Ovary (tissue), 10 donors: ENCODE measurements at places on chromosomes 12 and 14. TPM values are rescaled to one million over a fixed set of nuclear protein-coding genes. Genes with fewer than 3 reads are reported as not detected.

SLC10A1 gene
- polyA plus RNA-seq = not detected

DNA sequence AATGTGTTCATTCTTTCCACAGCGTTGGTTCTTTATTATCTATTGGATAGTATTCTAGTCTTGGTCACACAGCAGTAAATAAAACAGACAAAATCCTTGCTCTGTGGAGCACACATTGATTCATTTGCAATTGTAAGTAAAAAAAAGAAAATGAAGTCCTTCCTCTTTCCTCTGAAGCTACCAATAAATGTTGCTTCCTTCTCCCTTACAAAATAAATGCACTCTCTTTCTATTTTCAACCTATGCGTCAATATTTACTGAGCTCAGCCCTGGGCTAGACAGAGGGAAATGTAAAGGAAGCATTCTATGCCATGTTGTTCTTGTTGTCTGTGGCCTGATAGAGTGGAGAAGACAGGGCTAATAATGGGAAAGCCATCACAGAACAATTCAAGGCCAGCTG, 2.9 kb downstream of the ABHD12B start:
- H3K4me1 ChIP-seq = peaks cover 3% of the 10 kb centered on the region
- no peaks in the 10 kb centered on the region for H3K36me3 ChIP-seq

FGD6 gene
- polyA plus RNA-seq = 5.3 TPM

GIT2 gene
- 17.4 TPM for polyA plus RNA-seq

DNA sequence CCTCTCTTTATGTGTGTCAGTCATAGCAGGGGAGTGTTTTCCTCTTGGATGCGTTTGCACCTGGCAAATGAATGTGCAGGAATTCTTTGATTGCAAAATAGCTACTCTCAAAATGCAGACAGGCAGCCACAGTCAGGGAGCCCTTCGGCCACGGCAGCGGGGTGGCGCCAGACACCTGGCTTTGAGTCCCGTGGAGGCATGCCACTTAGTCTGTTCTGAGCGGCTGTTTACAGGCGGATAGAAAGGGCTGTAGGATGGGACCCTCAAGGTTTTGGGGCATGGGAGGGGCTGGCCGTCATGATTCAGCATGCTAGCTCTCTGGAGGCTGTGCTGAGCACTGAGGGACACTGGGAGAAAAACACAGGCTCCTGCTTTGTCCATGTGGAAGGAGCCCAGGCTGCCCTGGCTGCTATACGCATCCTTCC, 117.1 kb downstream of the SLC25A47 start:
- H3K27me3 ChIP-seq = no peaks in the 10 kb centered on the region
- H3K4me1 ChIP-seq = peaks cover 12% of the 10 kb centered on the region
- no peak overlapping the region for H3K4me3 ChIP-seq
- no peaks in the 10 kb centered on the region for H3K36me3 ChIP-seq

- no peaks in the 10 kb centered on the region for H3K27me3 ChIP-seq
- no peak for DNase-seq
- no peaks in the 10 kb centered on the region for H3K36me3 ChIP-seq
- no peaks in the 10 kb centered on the region for H3K4me1 ChIP-seq
- no peak overlapping the region for H3K27ac ChIP-seq
Observed at GRCh38 chr12:107564946-107565345, 120.7 kb upstream of the PWP1 start.

PRB4 gene
- not detected for polyA plus RNA-seq

CBLN3 gene
- 5.8 TPM for polyA plus RNA-seq

MYRFL gene
- polyA plus RNA-seq = 0.38 TPM

GRCh38 chr12:63816031-63816430, 28.5 kb upstream of the SRGAP1 start:
- no peak overlapping the region for H3K27ac ChIP-seq
- H3K4me1 ChIP-seq = no peaks in the 10 kb centered on the region
- H3K27me3 ChIP-seq = no peaks in the 10 kb centered on the region
- DNase-seq = no peak
- H3K36me3 ChIP-seq = no peaks in the 10 kb centered on the region

C12orf60 gene
- 0.50 TPM for polyA plus RNA-seq

- H3K4me3 ChIP-seq = no peak overlapping the region
- H3K27me3 ChIP-seq = no peaks in the 10 kb centered on the region
- no peak overlapping the region for H3K27ac ChIP-seq
- DNase-seq = no peak
- no peaks in the 10 kb centered on the region for H3K4me1 ChIP-seq
Observed at GRCh38 chr12:117921929-117922777, 46.6 kb downstream of the KSR2 start.

ANKRD33 gene
- polyA plus RNA-seq = not detected

ARMH4 gene
- polyA plus RNA-seq = 14.2 TPM

- no peak overlapping the region for H3K27ac ChIP-seq
- no peak overlapping the region for H3K4me3 ChIP-seq
- no peaks in the 10 kb centered on the region for H3K36me3 ChIP-seq
- DNase-seq = no peak
Observed at GRCh38 chr12:84492351-84492883, 420.2 kb downstream of the SLC6A15 start.

DNA sequence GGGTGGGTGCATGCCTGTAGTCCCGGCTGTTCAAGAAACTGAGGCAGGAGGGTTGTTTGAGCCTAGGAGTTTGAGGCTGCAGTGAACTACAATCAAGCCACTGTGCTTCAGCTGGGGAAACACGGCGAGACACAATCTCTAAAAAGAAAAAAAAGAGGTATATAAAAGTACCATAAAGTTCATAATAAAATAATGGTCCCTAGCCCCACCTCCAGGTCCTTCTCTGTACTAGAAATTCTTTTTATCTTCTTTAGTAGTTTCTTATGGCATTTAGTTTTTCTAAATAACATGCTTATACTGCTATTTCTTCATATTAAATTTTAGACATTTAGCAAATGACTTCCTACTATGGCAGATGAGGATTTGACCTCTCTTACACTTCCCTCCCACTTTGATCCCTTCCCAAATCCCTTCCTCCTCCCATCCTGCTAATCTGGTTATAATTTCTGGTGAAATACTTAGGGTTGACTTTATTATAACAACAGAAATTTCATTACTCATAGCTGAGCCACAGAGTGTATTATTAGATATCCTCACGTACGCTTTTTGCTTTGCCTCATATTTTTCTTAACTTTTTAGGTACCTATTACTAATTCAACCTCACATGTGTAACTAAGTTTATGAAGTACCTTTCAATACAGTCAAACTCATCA, 94.7 kb downstream of the SLC41A2 start:
- DNase-seq = no peak
- H3K4me1 ChIP-seq = peaks cover 9% of the 10 kb centered on the region
- no peaks in the 10 kb centered on the region for H3K36me3 ChIP-seq
- H3K27me3 ChIP-seq = no peaks in the 10 kb centered on the region
- H3K27ac ChIP-seq = no peak overlapping the region

DNA sequence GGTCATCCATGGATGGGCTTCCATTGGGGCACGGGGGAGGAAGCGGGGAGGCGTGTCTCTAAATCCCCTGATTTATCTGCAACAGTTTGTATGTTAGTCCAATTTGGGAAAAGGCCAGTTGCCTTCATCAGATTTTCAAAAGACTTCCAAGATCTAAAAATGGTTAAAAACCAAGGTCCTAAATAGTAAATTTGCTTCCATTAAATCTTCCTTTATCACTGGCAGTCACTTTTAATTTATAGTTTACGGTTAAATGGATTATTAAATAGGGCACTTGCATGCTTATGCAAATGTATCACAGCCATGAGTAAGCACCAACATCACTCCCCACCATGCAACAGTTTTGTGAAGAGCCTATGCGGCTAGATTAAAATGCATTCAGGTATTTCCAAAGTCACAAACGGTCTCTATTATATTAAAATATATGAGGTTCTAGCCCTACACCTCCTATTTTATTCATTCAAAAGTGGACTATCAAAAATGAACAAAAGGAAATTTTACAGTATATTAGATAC, 108.2 kb upstream of the GPHB5 start:
- no peaks in the 10 kb centered on the region for H3K27me3 ChIP-seq
- H3K36me3 ChIP-seq = no peaks in the 10 kb centered on the region
- peaks cover 4% of the 10 kb centered on the region for H3K4me1 ChIP-seq
- H3K27ac ChIP-seq = no peak overlapping the region

SIX4 gene
- polyA plus RNA-seq = 1.2 TPM

- no peak overlapping the region for H3K4me3 ChIP-seq
- no peaks in the 10 kb centered on the region for H3K36me3 ChIP-seq
- no peaks in the 10 kb centered on the region for H3K27me3 ChIP-seq
- DNase-seq = no peak
- H3K4me1 ChIP-seq = peaks cover 2% of the 10 kb centered on the region
- no peak overlapping the region for H3K27ac ChIP-seq
Observed at GRCh38 chr14:60771117-60771516, 36.6 kb downstream of the MNAT1 start.

ADCY4 gene
- polyA plus RNA-seq = 19.7 TPM

GRCh38 chr14:31505411-31505810, 17.6 kb upstream of the GPR33 start:
- H3K27ac ChIP-seq = no peak overlapping the region
- no peaks in the 10 kb centered on the region for H3K36me3 ChIP-seq
- DNase-seq = no peak
- no peak overlapping the region for H3K4me3 ChIP-seq
- peaks cover 8% of the 10 kb centered on the region for H3K4me1 ChIP-seq
